Right hindlimb (tissue), 1 donor: ENCODE measurements at places on chromosomes 7 and 10.
A peak's percentile ranks its signal among the peaks of the same experiment; 100 is the strongest.

- DNase-seq, result no peak
Measured at GRCh38 chr7:50353894-50354595, 49.5 kb downstream of the IKZF1 start.

- DNase-seq, result no peak
Measured at GRCh38 chr10:117537904-117538524, 4.5 kb upstream of the EMX2 start.

DNA sequence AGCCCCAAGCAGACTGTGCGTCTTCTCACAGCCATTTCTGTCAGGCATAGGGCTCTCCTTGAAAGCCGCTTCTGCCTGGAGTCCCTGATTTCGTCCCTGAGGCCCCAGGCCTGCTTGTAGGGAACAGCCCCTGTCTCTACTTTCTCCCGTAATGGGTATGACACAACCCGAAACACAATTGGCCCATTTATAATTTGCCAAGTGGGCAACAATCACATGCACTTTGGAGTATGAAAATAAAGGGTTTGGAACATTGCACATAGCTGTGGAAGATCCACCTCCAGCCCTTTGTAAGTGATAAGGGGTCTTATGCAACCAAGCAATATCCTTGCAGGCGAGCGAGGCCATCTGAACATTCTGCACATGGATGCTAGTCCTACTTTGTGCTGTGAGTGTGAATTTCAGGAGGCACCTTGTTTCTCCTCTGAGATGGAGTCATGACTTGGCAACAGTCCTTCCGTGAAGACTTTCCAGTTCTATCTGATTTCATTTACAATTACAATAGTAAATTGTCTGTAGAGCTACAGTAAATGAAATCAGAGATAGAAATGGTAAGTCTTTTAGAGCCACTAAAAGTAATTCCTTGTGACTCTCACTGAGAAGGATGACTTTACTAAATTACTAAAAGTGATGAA lies 141.5 kb downstream of the CUBN start:
- DNase-seq, result no peak

DNA sequence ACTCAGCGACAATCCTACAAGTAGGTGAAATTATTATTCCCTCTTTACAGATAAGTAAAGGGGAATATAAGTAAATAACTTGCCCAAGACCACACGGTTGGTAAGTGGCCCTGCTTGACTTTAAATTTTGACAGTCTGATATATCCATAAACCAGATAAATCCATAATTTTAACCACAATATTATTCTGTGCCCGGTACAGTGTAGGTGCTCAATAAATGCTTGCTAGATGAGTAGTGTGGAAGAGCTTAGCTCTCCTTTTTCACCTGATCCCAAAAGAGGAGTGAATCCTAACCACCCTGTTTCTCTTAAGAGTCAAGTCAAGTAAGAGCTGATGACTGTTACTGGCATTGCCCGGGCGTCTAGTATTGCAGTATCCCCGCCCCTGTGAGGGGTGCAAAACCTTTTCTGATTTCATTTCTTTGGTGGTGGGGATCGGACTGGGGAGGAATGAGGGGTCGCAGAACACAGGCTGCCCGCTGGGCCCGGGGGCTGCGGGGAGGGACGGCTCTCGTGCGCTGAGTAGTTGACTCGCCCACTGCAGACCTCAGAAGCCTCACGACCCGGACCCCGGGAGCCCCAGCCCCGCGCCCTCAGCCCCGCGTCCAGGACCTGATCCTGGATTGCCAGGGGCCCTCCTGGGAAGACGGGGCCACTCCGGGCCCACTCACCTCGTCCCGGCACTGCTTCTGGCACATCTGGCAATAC lies 490 bp downstream of the KIN start:
- DNase-seq, result no peak

- no peak for DNase-seq
Measured at GRCh38 chr7:87231711-87232110, 12.2 kb upstream of the TMEM243 start.

GRCh38 chr10:58440484-58440883 lies 55.3 kb downstream of the TFAM start:
- no peak for DNase-seq

- DNase-seq, result peak; percentile 87
Measured at GRCh38 chr10:79242620-79243152, 104.6 kb upstream of the PPIF start.

DNA sequence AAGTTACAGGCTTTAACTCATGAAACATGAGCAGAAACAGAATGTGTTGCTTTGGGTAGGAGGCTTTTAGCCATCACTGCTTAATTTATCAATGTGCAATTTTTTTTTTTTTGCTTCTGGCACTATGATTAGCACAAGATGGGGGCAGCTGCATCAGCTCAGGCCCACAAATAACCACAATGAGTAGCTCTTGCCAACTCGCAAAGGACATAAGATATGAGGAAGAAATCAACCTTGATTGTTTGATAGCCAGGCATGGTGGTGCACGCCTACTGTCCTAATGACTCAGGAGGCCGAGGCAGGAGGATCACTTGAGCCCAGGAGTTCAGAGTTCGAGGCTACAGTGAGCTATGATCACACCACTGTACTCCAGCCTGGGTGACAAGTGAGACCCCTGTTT lies 12.3 kb downstream of the NOD1 start:
- DNase-seq, result no peak

GRCh38 chr7:141011443-141011842 lies 3.3 kb downstream of the MRPS33 start:
- no peak for DNase-seq

GRCh38 chr10:13165177-13165576 lies 3.8 kb downstream of the MCM10 start:
- DNase-seq, result no peak

DNA sequence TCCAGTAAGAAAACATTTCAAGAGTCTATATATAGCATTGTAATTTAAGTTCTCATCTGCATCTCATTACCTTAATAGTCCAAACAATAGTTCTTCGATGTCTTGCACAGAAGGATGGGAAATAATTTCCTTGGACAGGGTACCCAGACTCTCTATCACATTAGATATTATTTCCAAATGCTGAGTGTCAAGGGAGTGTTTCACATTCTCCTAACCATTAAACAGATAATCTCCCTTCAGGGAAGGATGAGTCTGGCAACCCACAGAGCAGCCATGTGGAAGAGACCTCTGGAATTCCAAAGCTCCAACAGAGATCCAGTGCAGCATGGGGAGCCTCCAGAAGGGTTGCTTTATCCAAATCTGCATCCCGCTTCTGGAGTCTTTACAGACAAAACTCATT lies 89.6 kb downstream of the FZD1 start:
- peak; percentile 59 for DNase-seq

DNA sequence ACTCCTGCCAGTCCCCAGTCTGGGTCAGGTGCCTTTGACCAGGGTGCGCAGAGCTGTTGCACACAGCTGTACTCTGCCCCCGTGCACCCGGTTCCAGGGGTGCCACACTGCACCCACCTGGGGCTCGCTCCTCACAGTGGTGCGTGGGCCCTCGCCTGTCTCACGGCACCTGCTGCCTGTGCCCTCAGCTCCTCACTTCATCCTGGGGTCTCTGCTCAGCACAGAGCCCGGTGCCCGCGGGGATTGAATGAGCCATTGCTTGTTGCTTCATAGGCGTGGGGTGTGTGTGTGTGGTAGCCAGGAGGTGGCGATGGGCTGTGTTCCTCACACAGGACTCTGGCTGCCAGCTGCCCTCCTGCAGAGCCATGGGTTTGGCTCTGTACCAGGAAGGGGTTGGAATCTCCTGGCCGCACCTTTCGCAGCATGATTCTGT lies 18.5 kb downstream of the EIF3B start:
- no peak for DNase-seq

- DNase-seq, result no peak
Measured at GRCh38 chr10:22742678-22743077, 28.3 kb upstream of the PIP4K2A start.

- DNase-seq, result peak; percentile 86
Measured at GRCh38 chr7:130277763-130278643, 11.3 kb downstream of the CPA2 start.

- no peak for DNase-seq
Measured at GRCh38 chr7:35446091-35446490, 192.2 kb upstream of the TBX20 start.

GRCh38 chr10:73366381-73367298 lies 8.0 kb upstream of the CFAP70 start:
- no peak for DNase-seq

DNA sequence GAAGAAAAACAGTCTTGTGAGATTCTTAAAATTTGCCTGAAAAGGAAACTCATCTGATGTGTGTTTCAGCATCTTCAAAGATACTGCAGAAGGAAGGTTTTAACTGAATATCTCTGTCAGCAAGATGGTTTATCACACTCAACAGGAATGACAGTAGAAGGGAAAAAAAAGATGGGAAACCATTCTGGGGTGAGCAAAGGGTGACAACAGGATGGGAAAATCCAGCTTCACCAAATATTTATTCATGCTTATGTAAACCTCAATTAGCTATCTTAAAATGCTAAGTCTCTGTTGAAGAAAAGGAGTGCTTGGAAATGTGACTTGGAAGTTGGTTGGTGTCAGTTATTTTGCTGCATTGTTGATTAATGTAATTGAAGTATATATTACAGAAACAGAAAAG lies 82.2 kb downstream of the FZD1 start:
- no peak for DNase-seq

- DNase-seq, result no peak
Measured at GRCh38 chr7:36611703-36612102, 112.6 kb downstream of the AOAH start.

DNA sequence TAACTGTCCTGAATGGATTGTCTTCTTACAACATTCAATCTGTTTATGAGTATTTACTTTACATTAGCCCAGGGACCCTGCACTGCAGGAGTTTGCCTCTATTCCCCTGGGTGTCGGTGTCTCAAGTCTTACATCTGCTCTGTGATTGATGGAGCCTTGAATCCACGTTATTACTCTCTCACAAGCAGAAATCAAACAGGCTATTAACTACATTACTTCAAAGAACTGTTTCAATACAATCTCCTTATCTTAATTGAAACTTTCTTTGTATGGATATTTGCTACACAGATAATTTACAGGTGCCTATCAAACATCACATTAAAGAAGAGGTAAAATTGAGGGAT lies 3.1 kb upstream of the ARID5B start:
- DNase-seq, result no peak

DNA sequence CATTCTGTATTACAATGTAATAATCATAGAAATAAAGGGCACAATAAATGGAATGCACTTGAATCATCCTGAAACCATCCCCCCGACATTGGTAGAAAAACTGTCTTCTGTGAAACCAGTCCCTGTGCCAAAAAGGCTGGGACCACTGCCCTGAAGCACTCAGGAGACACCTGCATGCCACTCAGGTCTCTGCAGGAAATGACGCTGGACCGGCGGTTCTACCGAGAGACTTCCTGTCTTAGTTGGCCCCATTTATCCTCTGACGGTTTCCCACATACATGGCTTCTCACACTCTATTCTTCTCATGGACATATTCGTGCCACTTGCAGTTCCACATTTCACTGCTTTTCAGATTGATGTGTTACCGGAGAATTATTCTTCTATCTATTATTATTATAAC lies 617.5 kb downstream of the SDK1 start:
- DNase-seq, result no peak

GRCh38 chr10:79230328-79230830 lies 116.9 kb upstream of the PPIF start:
- DNase-seq, result peak; percentile 86

GRCh38 chr7:136256491-136256890 lies 279.3 kb upstream of the MTPN start:
- no peak for DNase-seq

- DNase-seq, result no peak
Measured at GRCh38 chr7:50304911-50305582, 531 bp downstream of the IKZF1 start.

- no peak for DNase-seq
Measured at GRCh38 chr10:45076891-45077290, 76.2 kb downstream of the ZNF22 start.

DNA sequence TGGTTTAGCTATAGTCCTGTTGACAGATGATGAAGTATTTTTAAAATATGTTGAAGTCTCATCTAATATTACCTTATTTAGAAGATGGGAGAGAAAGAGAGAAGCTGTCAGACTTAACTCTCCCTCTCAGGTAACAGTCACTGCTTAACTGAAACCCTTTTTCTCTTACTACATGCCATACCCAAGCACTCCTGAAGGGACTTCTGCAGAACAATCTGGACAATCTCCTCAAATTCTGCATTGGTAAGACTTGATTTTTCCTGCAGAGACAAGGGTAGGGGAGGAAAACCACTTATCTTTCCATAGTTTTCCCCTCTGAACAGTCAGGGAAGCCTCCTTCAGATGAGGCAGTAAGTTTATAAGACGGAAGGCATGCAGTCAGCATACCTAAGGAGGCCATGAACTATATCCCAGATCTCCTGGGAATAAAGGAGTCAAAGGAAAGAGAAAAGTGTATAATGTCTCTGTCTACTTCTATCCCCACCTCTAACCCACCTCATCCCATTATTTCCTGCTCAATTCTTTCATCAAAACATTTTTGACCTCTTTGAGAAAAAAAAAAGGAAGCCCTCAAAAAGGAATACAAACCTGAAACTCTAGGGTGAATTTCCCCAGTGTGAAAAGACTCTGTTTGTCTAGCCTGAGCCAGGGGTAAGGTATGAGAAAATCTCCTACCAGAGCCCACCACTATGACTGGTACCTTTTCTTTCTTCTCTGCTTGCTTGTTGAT lies 9.4 kb downstream of the ZCWPW1 start:
- no peak for DNase-seq

- DNase-seq, result no peak
Measured at GRCh38 chr7:8325067-8325466, 63.1 kb upstream of the ICA1 start.

DNA sequence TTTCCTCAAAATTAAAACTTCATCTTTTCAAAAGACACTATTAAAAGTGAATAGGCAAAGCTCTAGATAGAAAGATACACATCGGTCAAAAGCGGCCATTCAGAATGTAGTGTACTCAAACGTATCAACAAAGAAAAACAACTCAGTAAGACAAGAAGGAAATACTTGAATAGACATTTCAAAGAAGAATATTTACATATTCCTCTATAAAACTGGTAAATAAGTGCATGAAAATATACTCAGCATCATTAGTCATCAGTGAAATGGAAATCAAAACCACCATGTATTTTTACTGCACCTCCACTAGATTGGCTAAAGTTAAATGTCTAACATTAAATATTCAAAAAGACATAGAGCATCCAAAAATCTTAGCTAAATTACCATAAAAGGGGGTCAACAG lies 551.1 kb upstream of the SORCS1 start:
- DNase-seq, result no peak

- no peak for DNase-seq
Measured at GRCh38 chr7:107103369-107103768, 58.9 kb downstream of the PRKAR2B start.

GRCh38 chr10:82440775-82441174 lies 565.8 kb downstream of the NRG3 start:
- DNase-seq, result no peak

DNA sequence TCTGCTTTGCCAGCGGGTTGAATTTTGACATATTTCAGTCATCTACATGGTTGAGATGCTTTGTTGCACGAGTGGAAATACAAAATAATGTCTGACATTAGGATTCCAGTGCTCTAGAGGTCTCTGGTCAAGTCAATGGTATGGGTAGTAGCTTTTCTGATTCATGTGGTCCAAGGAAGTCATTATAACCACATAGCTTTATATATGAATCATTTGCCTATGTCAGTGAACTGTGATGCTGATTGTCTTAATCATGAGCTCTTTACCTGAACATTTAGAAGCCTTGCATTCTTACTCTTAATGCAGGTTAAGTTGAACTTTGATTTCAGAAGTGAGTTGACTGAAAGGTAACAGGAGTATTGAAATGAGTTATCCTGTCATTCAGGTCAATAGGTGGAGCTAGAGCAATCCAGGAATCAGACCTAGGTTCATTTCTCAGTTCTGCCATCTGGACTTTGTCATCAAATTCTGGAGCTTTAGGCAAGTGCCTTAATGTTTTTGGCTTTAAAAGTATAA lies 3.3 kb downstream of the MAPK8 start:
- no peak for DNase-seq

- DNase-seq, result no peak
Measured at GRCh38 chr7:102061981-102062390, 224.7 kb upstream of the SH2B2 start.
